Activated CD4-positive, alpha-beta T cell treated with anti-CD3 and anti-CD28 coated beads, Interleukin-2, Interleukin-6, amounts not matched to agents 100 ng/mL and 50 ng/mL, durations not matched to agents 16 hours and 8 hours (primary cell): ENCODE measurements at places on chromosomes 2 and 18.

DNA sequence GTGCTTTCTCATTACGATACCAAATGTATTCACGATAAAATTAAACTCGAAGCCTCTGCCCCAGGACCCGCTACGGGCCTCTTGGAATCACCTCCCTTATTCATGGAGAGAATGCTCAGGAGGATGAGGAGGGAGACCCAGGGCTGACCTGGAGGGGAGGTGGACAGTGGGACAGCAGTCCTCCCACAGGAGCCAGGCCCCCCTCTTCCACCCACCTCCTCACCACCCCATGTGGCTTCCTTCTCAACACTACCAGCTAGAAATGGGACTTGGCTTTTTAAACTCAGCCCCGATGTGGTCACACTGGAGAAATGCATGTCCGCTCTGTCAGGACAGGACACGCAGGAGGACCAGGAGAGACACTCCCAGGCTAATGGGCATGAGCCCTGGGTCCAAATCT is 147.9 kb upstream of the ID2 start:
- no peak for DNase-seq

GRCh38 chr2:161076936-161077335 is 83.3 kb upstream of the TANK start:
- DNase-seq, result no peak

DNA sequence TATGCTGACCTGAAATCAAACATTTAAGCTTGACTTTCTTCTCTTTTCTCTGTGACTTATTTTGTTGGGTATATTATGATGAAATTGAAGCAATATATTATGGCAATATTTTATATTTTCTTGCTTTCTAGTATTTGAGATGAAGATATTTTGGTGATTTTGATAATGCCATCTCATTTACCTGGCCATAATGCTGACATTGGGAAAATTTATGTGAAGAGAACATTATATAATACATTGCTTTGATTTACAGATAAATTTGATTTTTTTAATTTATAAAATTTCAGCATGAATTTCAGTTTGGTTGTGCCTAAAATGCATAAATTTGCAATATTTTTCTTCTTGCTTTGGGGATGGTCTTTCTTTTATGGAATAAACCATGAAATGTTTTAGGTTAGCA is 1413.7 kb upstream of the TMEFF2 start:
- no peak for DNase-seq

DNA sequence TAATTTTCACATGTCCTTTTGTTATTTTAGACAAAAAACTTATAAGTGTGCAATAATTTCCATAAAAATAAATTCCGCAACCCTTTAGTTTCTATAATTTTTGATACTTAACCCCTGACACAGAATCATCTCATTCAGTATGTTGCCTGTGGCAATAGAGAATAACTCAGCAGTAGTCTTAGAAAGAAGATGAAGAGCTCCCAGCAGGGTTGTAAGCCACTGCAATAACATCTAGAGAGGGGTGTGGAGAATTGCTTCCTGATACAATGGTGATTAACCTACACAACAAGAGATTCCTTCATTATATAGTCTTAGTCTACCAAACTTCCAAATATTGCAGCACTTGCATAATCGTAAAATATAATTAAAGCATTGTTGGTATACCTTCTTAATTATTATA is 118.9 kb downstream of the TMX3 start:
- no peak for DNase-seq

- DNase-seq, result no peak
These were observed 70.6 kb downstream of the SAP130 start for GRCh38 chr2:127957240-127957639.

DNA sequence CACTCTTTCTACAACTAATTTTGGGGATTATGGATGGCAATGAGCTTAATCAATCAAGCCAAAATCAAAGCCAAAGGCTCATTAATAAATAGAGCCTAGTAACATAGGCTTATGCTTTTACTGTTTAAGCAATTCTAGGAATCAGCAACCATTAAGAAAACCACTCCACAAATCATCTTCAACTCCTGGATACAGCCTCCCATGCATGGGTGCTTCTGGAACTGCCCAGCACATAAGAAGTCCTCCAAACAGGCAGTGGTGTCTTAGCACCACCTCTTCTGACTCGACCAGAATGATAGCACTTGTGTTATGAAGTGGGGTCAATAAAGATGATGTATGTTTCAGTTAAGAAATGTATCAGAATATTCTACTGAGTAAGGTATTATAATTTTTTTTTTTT is 104.4 kb upstream of the SERPINE2 start:
- DNase-seq, result no peak

GRCh38 chr2:179636100-179636980 is 225.1 kb downstream of the ZNF385B start:
- DNase-seq, result no peak

- no peak for DNase-seq
These were observed 30.2 kb downstream of the STK25 start for GRCh38 chr2:241478166-241478565.

GRCh38 chr2:157821519-157822131 is 54.5 kb downstream of the ACVR1 start:
- no peak for DNase-seq

DNA sequence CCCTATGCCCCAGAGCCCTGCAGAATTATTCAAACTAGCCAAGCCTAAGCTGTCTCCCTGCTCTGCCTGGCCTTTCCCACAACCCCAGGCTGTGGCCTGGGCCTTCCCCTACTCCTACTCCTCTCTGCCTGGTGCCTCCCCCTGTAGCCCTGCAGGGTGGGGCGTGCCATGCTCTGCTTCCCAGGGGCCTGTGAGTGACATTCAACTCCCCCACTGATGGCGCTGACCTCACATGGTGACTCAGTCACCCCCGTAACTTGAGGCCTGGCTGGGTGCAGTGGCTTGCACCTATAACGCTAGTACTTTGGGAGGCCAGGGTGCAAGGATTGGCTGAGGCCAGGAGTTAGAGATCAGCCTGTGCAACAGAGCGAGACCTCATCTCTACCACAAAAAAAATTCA is 60.6 kb downstream of the KIF1A start:
- no peak for DNase-seq

DNA sequence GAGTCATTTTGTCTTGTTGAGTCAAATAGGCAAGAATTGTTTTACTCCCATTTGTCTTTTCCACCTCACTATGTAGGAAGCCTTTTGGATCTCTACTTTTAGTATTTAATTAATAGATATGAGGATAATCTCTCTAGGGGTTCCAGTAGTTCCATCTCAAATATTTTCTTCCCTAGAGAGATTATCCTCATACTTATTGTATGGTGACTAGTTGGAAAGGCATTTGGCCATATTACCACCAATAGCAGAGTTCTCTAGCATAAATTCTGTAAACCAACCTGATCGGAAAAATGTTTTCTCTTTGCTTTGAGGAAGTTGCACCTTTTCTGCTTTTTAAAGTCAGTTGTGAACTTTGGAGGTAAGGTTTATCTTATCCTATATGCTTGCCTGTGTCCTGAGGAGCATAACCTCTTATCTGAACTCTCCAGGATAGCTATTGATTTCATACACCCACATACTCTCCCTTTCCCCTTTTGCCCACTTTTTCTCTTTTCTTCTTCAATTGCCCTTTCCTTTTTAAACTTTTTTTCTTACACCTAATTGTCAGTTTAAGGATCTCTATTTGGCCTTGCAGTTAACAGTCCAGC is 100.8 kb downstream of the GALNT1 start:
- DNase-seq, result no peak
